ENCODE measurements at places on chromosomes 4 and X.

- DNase-seq, result no peak
Measured at GRCh38 chr4:144575181-144575580, 70.8 kb upstream of the HHIP start.

DNA sequence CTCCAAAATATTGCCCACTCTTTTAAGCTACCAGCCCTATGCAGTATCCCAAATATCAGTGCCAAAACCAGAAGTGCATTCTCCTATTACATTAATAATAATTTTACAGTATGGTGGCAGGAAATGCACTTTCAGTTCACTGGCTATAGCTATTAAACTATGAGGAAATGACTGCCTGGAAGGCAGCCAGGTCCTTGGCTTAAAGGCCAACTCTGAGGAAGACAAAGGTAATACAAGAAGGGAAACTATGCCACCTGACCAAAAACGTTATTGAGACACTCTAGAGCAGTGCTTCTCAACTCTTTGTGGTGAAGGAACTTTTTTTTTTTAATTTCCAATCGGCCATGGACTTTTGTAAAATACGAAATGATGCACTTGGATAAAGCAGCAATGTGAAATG lies 133.6 kb upstream of the VAMP7 start:
- no peak for DNase-seq

DNA sequence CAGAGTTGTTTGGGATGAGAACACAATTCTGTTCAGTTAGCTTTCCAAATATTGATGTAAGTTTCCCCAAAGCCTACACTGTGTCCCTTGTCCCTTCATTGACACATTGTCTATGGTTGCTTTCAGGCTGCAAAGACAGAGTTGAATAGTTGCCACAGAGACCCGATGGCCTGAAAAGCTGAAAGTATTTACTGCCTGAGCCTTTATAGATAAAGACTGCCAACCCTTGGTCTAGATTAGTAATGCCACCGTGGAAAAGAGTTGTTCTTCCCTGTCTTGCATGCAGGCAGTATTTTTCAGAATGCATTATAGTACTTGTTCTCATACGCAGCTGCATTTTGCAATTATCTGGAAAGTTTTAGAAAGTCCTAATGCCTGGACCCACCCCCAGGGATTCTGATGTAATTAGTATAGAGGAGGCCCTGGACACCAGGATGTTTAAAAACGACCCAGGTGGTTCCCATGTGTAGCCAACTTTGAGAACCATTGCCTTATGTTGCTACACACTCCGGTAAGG lies 180.8 kb downstream of the FRMPD4 start:
- DNase-seq, result no peak

- no peak for DNase-seq
Measured at GRCh38 chrX:108268434-108269080, 169.7 kb downstream of the COL4A6 start.

- DNase-seq, result no peak
Measured at GRCh38 chr4:110364911-110365520, 110.9 kb upstream of the ENPEP start.

DNA sequence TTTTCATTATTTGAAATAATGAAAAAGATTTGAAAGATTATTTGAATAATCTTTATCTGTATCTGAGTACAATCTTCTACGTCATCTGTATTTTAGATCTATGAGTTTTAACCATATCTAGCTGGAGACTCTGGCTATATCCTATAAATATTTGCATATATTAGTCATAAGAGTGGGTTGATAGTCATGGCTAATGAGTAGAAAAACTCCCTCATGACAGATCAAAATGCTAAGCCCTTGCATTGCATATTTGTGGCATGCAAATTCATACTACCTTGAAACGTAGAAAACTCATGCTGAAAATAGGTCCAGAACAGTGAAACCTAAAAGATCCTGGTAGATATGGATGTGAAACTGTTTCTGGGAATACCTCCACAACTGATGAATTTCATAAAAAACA lies 291.3 kb downstream of the GALNTL6 start:
- no peak for DNase-seq

- DNase-seq, result no peak
Measured at GRCh38 chr4:77347351-77347966, 190.5 kb downstream of the CCNG2 start.

- DNase-seq, result no peak
Measured at GRCh38 chrX:139203651-139204570, 326.6 kb upstream of the F9 start.

DNA sequence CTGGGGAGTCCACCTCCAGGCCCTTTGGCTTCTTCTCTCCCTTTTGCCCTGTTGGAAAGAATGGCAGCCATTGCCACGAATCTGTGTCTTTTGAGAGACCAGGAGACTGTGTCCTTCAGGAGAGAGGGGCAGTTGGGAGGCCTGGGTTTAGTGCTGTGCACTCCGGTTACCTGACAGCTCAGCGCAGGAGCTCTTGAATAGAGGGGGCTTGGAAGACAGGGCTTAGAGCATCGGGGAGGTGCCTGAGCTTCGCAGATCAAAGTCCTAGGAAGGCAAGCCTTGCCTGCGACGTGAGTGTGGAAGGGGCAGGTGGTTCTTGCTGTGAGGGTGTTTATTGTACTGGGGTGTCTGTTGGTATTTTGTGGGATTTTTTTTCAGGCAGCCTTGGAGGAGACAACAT lies 41.9 kb upstream of the TADA2B start:
- DNase-seq, result no peak

DNA sequence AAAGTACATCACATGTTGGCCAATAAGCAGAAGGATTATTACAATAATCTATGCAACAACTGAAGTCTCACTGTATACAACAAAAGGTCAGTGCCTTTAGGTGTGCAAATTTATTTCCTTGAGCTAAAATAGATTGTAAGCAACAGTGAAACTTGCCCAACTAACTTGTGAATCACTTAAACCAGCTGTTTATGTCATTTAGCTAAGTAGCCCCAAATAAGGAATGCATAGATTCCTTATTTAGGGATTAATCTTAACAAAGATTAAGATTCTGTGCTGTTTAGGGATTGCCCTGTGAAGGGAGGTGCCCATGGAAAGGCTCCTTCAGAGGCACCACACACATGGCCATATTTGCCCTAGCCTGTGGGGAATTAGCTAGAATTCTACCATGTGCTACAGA lies 168.6 kb downstream of the MAML3 start:
- DNase-seq, result no peak
